ENCODE measurements at places on chromosomes 1 and 21. TPM values are rescaled to one million over a fixed set of nuclear protein-coding genes. Genes with fewer than 3 reads are reported as not detected.

GRCh38 chr1:23931491-23931880, 18.3 kb upstream of the CNR2 start:
- DNase-seq, result no peak

DNA sequence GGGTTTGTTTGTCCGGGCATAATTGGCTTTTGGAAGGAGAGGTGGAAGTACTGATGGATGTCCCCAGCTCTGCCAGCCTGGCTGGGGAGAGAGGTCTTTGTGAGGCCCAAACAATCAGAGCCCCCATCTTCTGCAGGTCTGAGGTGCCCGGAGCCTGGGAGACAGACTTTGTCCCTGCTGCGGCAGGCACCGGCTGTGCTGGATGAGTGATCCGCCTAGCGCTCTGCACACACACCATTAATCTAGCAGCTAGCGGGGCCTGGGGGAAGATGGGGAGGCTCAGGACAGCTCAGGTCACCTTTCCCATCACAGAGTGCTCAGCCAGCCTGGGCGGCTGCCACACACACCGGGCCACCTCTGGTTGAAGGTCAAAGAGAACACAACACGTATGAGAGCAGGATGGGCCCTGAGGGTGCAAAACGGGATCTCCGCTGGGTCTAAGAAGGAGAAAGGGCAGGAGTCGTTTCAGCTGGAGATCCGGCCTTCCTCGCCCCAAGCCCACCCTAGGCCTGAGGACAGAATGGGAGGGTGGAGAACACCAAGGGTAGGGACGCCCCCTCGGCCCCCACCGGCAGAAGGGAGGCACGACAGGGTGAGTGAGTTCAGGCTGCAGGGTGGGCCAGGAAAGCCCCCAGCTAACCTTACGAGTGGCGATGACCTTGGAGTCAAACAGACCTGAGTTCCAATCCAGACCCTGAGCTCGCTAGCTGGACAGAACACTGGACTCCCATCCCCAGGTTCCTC, 341.8 kb downstream of the NPHP4 start:
- DNase-seq, result no peak

DNAJC28 gene
- 0.56 TPM for polyA plus RNA-seq

EPHA2 gene
- polyA plus RNA-seq, result 5.4 TPM

TNFRSF4 gene
- polyA plus RNA-seq, result 1.0 TPM

INKA2 gene
- polyA plus RNA-seq, result not detected

DNA sequence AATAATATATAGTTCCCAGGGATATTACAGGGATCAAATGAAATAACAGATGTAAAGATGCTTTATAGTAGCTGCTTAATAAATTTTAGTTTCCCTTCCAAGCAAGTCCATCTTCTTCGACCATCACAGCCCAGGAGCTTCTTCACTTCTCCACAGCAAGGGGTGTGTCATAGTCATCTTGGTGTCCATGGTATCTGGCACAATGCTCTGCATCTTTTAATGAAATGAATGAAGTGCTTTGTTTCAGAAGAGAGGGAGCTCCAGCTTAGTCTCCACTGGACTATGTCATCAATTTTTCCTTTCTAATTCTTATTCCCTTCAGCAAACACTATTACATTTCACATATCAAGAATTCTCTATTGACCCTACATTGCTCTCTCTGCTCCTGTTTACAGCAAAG, 4.9 kb upstream of the MACF1 start:
- DNase-seq, result no peak

GRCh38 chr1:224084867-224085266, 29.0 kb upstream of the FBXO28 start:
- no peak for DNase-seq

GRCh38 chr1:89552471-89553081, 27.9 kb downstream of the LRRC8B start:
- DNase-seq, result no peak

DNA sequence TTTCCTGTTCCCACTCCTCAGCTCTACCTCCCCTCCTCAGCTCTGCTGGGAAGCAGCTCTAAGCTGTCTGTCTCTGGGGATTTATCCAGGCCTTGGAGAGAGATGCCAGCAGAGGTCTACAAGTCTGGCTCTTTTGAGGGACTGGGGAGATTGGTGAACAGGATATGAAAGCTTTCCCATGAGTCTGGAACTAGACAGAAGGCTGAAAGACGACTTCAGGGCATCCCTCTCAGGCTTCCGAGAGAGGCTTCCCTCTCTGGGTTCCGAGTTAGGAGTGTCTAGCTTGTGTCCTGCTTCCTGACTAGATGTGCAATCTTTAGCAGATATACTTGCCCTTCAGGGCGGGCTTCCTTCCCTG, 733 bp downstream of the TMEM35B start:
- no peak for DNase-seq

IRF6 gene
- 2.6 TPM for polyA plus RNA-seq

- no peak for DNase-seq
Observed at GRCh38 chr1:118979754-118980575, 8.2 kb downstream of the TBX15 start.

HCRTR1 gene
- polyA plus RNA-seq, result 0.18 TPM

- no peak for DNase-seq
Observed at GRCh38 chr1:44161546-44161945, 20.1 kb upstream of the KLF18 start.

DNA sequence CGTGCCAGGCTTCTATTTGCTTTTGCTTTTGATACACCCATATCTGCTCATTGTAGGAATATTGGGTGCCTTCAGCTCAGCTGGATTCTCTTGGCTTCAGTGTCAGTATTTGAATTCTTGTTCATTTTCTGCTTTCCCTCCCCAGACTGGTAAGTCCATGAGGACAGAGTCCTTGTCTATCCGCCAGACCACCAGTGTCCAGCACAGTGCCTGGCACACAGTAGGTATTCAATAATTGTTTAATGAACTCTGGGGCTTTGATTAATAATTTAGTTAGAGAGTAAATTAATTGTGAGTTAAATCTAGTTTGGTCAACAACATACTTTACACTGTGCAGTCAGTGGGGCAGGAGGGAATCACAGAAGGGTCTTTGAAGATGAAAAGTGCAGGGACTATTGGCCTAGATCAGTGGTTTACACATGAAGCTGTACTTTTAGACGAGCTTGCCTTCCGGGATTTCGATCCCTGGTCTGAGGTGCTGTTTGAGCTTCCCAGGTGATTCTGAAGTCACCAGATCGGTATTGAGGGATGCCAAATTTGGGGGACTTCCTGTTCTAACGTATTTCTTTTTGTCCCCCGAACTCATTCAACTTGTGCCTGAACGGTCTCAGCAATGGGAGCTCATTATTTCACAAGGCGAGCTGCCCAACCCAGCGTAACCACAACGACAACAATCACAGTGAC, 119.1 kb upstream of the JUN start:
- no peak for DNase-seq

DNA sequence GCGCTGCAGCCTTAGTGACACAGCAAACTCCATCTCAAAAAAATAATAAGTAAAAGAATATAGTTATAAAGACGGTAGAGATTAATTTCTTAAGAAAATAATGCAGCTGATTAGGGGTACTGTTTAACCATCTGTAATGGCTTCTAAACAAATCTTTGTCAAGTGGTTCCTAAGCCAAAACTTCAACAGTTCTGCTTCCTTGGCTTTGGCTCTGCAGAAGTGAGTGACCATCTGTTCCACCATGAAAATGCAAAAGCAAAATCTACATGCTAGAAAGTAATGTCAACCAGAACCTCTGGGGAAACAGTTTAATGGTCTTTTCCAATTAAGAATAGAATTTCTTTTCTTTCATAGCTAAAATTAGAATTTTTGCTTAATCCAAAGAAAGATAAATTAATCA, 8.3 kb upstream of the SH2D5 start:
- DNase-seq, result no peak

DNA sequence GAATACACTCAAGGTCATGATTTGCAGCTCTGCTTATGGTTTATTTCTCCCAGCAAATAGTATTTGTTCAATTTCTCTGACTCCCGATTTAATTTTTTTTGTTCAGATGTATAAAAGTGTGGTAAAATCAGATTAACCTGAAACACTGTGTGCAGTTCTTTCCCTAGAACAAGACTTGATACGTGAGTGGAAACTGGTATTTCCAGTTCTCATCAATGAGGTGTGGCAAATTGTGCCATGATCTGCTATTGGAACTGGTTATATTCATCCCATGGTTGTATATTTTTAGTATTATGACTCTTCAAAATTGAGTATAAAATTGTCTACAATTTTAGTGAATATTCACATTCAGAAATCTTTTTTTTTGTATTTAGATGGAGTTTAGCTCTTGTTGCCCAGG, 76.8 kb upstream of the IVNS1ABP start:
- no peak for DNase-seq
